ENCODE measurements at places on chromosomes 13 and 19. TPM values are rescaled to one million over a fixed set of nuclear protein-coding genes. Genes with fewer than 3 reads are reported as not detected.
A peak's percentile ranks its signal among the peaks of the same experiment; 100 is the strongest.

DNA sequence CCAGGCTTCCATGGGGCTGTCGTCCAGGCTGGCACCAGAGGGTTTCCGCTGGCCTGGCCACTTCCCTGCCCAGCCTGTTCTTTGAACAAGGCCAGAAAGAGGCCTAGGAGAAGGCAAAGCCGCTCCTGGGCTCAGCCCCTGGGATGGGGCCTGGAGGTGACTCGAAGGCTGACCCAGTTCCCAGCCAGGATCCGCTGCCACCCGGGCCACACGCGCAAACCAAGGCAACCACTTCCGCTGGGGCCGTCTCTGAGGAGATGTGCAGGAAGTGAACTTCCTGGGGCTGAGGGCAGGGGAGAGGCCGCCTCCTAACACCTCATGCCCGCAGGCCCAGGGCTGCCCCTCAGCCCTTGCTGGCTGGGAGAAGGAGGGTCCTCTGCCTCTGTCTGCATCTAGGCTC is 15.2 kb downstream of the PLEKHF1 start:
- DNase-seq: peak; percentile 35

DNA sequence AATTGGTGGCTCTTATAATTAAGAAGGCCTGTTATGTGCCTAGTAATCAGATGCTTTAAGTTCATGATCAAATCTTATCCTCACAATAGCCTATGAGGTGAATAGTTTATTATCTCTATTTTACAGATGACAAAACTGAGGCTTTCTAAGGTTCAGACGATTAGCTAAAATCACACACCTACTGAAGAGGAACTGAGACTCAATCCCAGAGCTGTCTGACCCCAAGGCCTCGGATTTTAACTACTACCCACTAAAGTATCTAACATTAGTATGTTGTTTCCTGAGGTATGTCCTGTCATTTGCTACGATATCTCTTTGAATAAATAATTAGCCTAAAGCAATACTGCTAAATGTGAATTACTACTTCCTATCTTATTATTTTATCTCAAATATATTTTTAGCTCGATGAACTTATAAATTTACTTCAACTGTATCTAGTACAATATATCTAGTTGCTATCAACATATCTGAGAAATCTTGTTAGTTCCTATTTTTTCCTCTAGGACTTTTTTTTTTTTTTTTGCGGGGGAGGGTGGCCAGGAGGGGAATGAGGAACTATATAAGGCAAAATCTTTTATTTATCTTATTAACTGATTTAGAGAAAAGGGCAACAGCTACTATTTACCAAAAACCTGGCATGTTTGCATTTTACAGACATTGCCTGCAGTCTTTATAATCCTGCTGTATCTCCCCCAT is 118.5 kb downstream of the ABCC4 start:
- DNase-seq: no peak

- DNase-seq: no peak
These were observed 32.1 kb upstream of the OR1M1 start for GRCh38 chr19:9054765-9055164.

GRCh38 chr13:52840066-52840465 is 8.4 kb downstream of the PCDH8 start:
- no peak for DNase-seq

DNA sequence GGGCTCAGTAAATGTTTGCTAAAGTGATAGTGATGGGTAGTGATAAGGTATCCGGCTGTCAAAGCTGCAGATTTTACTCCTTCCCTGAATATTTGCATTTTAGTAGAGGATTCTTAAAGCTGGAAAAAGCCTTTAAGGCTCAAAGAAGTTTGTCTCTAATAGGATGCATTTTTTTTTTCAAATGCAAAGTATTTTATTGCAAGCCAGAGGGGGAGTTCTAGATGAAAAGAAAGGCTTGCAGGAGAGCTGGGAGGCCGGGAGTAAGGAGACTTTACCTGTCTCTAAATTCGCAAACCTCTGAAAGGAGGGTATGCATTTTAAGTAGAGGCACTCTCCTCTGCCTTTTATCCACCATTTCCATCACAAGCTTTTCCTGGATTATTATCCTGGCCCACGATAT is 100.7 kb upstream of the FNDC3A start:
- no peak for DNase-seq

GRCh38 chr19:14048443-14049153 is 13.3 kb downstream of the PALM3 start:
- no peak for DNase-seq

The TMEM145 gene
- total RNA-seq: not detected

The MAST1 gene
- not detected for total RNA-seq

The BCL3 gene
- total RNA-seq: 26.6 TPM

The NLRP5 gene
- total RNA-seq: not detected

The GNG8 gene
- total RNA-seq: not detected

The APBA3 gene
- total RNA-seq: 22.9 TPM
